Uterus (tissue), 4 donors: ENCODE measurements at places on chromosomes 3 and 15. TPM values are rescaled to one million over a fixed set of nuclear protein-coding genes. Genes with fewer than 3 reads are reported as not detected.

GRCh38 chr15:40584191-40584590, 9.9 kb upstream of the KNL1 start:
- no peak overlapping the region for H3K4me3 ChIP-seq
- no peak for DNase-seq
- no peaks in the 10 kb centered on the region for H3K27me3 ChIP-seq
- H3K4me1 ChIP-seq = no peaks in the 10 kb centered on the region

GRCh38 chr3:131393051-131393450, 11.5 kb downstream of the NUDT16 start:
- no peak overlapping the region for H3K4me3 ChIP-seq
- H3K4me1 ChIP-seq = no peaks in the 10 kb centered on the region
- H3K27me3 ChIP-seq = no peaks in the 10 kb centered on the region
- DNase-seq = no peak

Gene SLC28A1
- total RNA-seq = 0.21 TPM

DNA sequence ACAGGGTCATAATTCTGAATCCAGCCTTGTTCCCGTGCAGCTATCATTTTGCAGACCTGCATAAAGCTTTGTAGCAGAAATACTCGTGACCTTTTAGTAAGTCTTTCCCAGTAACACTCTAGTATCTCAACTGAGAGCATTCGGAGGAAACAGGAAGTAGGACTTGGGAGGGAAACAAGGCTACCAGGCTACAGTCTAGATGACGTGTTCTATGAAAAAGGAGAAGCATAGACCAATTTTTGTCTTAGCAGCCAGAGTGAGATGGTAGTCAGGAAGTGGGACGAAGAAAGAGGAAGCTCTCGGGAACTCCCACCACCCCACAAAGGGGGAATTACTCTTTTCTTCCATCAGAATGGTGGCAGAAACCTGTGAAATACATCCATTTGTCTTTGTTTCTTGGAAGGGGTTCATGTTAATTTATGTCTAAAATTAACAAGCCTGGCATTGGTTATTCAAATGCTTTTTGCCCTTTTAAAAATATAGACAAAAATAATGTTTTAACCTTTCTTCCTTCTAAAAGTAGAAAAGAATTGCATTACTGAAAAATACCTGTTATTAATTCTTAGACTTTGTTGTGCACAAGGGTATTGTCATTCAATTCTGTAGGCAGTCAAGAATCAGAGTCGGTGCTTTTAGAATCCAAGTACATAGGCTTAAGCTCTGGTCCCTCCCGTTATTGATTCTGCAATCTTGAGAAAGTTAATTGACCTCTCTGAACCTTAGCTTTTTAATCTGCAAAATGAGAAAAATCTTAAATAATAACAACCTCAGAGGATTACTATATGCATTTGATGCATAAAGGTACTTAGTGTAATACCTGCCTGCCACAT, 1.6 kb upstream of the SUCNR1 start:
- H3K36me3 ChIP-seq = no peaks in the 10 kb centered on the region
- H3K4me3 ChIP-seq = no peak overlapping the region
- H3K27me3 ChIP-seq = no peaks in the 10 kb centered on the region
- no peak for DNase-seq
- no peaks in the 10 kb centered on the region for H3K4me1 ChIP-seq

GRCh38 chr3:39385456-39386090, 2.4 kb downstream of the SLC25A38 start:
- H3K36me3 ChIP-seq = no peaks in the 10 kb centered on the region
- no peak for DNase-seq
- no peaks in the 10 kb centered on the region for H3K27me3 ChIP-seq
- H3K4me3 ChIP-seq = no peak overlapping the region
- no peaks in the 10 kb centered on the region for H3K4me1 ChIP-seq

Gene CHAC1
- total RNA-seq = 1.4 TPM

Gene BSN
- 0.29 TPM for total RNA-seq

DNA sequence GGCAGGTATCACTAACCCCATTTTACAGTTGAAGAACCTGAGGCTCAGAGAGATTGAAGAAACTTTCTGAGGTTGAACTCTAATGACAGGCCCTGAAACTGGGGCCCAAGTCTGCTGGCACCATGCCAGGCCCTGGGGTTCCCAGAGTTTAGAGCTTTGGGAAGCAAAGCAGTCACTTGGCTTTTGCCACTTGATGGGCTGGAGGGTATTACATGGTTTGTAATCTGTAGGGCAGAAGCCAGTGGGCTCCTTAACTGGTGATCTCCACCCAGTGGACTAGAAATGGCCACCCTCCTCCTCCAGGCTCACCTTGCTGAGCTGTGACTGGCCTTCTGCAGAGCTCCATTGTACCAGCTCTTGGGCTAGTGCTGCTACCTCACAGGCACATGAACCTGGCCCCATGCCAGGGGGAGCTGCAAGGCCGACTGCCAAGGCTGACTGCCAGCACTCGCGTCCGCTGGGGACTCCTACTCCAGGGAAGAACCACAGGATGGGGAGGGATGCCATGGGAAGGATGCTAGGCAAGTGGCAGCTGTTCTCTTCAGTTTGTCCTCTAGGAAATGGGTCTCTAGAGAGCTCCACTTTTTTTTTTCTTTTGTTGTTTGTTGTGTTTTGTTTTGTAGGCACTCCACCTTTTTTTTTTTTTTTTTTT, 104.8 kb downstream of the ETFA start:
- peak; percentile 60 for DNase-seq
- H3K36me3 ChIP-seq = no peaks in the 10 kb centered on the region
- H3K27ac ChIP-seq = no peak overlapping the region
- no peaks in the 10 kb centered on the region for H3K4me1 ChIP-seq
- no peaks in the 10 kb centered on the region for H3K27me3 ChIP-seq
- H3K4me3 ChIP-seq = no peak overlapping the region

GRCh38 chr15:85588677-85589076, 206.0 kb downstream of the KLHL25 start:
- H3K36me3 ChIP-seq = no peaks in the 10 kb centered on the region
- peaks cover 6% of the 10 kb centered on the region for H3K4me1 ChIP-seq
- H3K27ac ChIP-seq = peak overlapping the region; percentile 66
- no peaks in the 10 kb centered on the region for H3K27me3 ChIP-seq
- DNase-seq = no peak

Gene ZNF620
- not detected for total RNA-seq

Gene CPNE9
- not detected for total RNA-seq

DNA sequence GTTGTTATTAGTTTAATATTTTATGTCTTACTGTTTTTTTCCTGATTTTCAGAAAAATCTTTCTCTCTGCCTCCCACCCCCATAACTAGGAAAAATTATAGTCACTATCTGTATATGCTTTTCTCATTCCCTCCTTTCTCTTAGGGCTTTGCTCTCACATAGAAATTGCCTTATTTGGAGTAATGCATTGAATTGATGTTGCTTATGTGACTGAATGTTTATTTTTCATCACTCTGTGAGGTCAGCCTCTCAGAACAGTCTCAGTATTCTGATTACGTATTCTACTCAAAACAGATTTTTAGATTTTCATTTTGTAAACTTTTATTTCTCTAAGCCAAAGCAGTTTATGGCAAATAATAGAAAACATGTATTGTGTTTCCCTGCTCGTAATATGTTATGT, 121.0 kb downstream of the SLMAP start:
- H3K27ac ChIP-seq = no peak overlapping the region
- no peaks in the 10 kb centered on the region for H3K36me3 ChIP-seq
- no peak overlapping the region for H3K4me3 ChIP-seq
- H3K4me1 ChIP-seq = no peaks in the 10 kb centered on the region

Gene CISH
- total RNA-seq = 12.3 TPM

DNA sequence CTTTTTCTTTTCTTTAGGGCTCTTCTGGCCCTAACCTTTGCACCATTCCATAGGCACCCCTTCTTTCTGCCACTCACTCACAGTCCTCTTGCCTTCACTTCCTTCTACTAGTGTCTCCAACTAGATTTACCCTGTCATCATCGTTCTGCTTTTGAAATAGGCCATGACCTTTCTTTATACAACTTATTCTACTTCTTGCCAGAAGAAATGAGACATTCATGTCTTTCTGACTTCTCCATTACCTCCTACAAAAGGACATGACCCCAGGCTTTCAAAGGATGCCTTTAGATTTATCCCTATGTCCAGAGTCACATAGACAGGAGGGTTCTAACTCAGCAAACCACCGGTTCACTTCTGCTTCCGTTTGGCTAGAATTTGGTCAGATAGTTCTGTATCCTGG, 336.4 kb upstream of the LRRFIP2 start:
- H3K27ac ChIP-seq = no peak overlapping the region
- H3K4me1 ChIP-seq = no peaks in the 10 kb centered on the region
- H3K36me3 ChIP-seq = no peaks in the 10 kb centered on the region

GRCh38 chr15:52636459-52636858, 42.7 kb downstream of the ATOSA start:
- no peaks in the 10 kb centered on the region for H3K27me3 ChIP-seq
- no peak overlapping the region for H3K4me3 ChIP-seq
- no peak for DNase-seq
- H3K36me3 ChIP-seq = no peaks in the 10 kb centered on the region
- no peaks in the 10 kb centered on the region for H3K4me1 ChIP-seq

- H3K4me1 ChIP-seq = no peaks in the 10 kb centered on the region
- DNase-seq = no peak
Measured at GRCh38 chr3:53509494-53509893, 15.1 kb downstream of the CACNA1D start.

GRCh38 chr15:65783872-65784271, 8.2 kb downstream of the DENND4A start:
- no peak for DNase-seq
- no peaks in the 10 kb centered on the region for H3K36me3 ChIP-seq
- H3K27ac ChIP-seq = no peak overlapping the region
- H3K4me3 ChIP-seq = no peak overlapping the region
- no peaks in the 10 kb centered on the region for H3K4me1 ChIP-seq
- no peaks in the 10 kb centered on the region for H3K27me3 ChIP-seq
